ENCODE measurements at places on chromosomes 2 and 18.

DNA sequence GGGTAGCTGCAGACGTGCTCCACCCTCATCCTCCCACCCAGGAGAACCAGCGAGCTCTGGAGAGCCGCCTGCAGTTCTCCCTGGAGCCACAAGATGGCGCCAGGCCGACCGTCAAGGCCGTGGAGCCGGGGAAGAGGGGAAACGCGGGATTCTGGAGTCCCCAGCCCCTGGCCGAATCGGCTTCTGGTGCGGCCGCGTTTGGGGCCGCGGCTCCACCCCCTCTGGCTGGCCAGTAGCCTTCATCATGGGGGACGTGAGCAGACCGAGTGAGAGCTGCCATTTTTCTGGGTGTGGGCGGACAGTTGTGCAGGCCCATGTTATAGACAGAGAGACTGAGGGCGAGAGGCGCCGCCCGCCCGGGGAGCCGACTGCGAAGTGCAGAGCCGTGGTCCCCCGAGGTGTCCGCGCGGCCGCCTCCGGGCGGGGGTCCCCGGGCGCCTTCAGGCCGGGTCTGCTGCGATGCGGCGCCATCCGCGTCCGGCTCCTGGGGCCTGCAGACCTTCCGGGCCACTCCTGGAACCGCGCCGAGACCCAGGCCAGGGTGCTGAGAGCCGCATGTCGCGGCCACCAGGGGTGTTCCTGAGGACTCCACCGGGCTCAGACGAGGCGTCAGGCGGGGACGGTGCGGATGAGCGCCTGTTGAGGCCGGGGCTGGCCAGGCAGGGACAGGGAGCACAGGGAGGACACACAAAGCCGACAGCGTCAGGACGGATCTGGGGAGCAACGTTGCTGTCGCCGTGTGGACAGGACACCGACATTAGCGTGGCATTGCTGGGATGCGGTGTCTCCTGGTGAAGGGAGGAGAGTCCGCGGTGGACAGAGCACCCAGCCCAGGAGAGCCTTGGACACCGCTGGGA, 418.2 kb upstream of the HS6ST1 start:
- DNase-seq: peak; percentile 20

DNA sequence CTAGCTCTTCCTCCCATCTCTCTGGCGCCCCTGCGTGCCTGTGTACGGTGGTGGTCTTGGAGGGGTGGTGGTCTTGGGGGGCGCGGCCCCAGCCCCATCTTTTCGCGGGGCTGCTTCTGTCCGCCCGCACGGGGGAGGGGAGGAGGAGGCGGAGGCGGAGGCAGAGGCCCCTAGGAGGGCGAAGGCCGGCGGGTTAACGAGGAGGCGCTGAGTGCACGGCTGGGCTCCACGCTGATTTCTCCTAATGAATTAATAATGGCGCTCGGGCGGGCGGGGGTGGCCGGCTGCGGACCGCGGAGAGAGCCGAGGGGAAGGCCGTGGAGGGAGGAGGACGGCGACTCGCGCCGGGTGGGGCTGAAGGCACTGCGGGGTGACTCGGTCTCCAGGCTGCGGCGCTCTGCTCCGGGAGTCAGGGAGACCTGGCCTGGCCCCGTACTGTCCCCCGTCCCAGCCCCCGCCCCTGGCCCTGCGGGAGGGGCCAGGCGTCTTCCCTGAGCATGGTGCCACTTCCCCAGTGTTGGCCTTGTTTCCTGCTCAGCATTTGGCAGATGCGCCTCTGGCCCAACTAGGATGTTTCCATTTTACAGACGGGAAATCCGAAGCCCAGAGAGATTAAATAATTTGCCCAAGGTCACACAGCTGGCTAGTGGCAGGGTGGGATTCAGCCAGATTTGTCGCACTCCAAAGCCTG, 6.0 kb downstream of the GAREM2 start:
- no peak for DNase-seq

- peak; percentile 84 for DNase-seq
These were observed at the start of gene ATP9B for GRCh38 chr18:79068937-79069716. ATP9B (plus strand) TSS chr18:79069394; CDS start chr18:79069411, 17 bp downstream.

GRCh38 chr2:205563646-205564045, 118.7 kb upstream of the NRP2 start:
- DNase-seq: no peak

GRCh38 chr2:63992061-63992685, 27.1 kb downstream of the VPS54 start:
- DNase-seq: no peak

DNA sequence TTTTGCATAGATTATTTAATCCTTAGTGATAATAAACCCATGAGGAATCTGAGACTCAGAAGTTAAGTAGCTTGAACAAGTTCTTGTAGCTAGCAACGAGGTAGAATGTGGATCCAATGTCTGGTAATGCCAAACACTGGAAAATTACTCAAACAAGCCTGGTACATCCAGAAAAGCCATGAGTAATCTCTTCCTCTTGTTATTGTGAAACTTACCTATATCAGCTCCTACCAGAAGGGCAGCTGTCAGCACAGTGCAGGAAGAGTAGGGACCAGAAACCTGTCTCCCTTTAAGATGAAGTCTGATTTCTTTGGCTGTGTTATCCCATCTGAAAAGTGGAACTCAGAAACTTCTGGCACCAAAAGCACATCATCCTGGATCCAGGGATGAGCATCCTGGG, 7.7 kb upstream of the SERPINB8 start:
- DNase-seq: peak; percentile 56

- DNase-seq: no peak
These were observed 30.1 kb upstream of the THOC1 start for GRCh38 chr18:297936-298335.
